ENCODE measurements at places on chromosomes 7 and 10.
A peak's percentile ranks its signal among the peaks of the same experiment; 100 is the strongest.

DNA sequence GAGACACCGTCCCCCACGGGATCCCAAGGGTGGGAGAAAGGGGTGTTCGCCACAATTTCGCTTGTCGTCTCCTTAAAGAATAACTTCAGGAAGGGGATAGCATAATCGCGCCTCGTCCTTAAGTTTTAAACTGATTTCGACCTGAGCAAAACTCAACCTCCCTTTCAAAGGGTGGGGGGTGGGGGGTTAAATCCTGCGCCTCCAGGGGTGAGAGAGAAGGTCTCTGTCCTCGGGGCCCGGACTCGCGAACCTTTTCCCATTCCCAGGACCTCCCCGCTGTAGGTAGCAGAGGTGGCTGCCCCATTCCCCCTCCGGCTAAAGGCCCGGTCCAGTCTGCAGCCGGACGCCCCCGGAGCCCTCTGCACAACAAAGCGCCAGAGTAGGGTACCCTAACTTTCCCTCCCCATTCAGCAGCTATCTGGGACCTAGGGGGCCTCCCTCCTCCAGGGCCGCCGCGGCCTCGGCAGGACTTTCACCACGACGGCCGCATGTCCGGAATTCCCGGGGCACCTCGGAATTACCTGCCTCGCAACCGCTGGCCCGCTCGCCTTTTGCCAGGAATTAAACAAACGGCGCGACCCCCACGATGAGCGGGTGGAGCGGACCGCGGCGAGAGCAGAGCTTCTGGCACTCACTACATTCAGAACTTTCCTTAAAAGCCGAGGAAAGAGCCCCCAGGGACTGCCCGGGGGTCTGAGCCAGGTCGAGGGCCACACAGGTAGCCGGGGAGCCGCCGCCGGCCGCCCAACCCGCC is 1.7 kb downstream of the CDK6 start:
- DNase-seq = peak; percentile 70

- no peak for DNase-seq
Observed at GRCh38 chr10:34776090-34776690, 38.9 kb downstream of the PARD3 start.

GRCh38 chr7:30207376-30207775 is 72.6 kb downstream of the MTURN start:
- DNase-seq = no peak

- DNase-seq = no peak
Observed at GRCh38 chr10:95474228-95475002, 86.8 kb downstream of the SORBS1 start.

GRCh38 chr10:101218351-101219138 is 10.7 kb downstream of the LBX1 start:
- DNase-seq = no peak
